Activated CD4-positive, alpha-beta memory T cell treated with anti-CD3 and anti-CD28 coated beads for 36 hours (primary cell): ENCODE measurements at places on chromosomes 12 and 14.
A peak's percentile ranks its signal among the peaks of the same experiment; 100 is the strongest.

GRCh38 chr12:114447274-114447716 lies 41.4 kb upstream of the TBX5 start:
- DNase-seq = no peak

DNA sequence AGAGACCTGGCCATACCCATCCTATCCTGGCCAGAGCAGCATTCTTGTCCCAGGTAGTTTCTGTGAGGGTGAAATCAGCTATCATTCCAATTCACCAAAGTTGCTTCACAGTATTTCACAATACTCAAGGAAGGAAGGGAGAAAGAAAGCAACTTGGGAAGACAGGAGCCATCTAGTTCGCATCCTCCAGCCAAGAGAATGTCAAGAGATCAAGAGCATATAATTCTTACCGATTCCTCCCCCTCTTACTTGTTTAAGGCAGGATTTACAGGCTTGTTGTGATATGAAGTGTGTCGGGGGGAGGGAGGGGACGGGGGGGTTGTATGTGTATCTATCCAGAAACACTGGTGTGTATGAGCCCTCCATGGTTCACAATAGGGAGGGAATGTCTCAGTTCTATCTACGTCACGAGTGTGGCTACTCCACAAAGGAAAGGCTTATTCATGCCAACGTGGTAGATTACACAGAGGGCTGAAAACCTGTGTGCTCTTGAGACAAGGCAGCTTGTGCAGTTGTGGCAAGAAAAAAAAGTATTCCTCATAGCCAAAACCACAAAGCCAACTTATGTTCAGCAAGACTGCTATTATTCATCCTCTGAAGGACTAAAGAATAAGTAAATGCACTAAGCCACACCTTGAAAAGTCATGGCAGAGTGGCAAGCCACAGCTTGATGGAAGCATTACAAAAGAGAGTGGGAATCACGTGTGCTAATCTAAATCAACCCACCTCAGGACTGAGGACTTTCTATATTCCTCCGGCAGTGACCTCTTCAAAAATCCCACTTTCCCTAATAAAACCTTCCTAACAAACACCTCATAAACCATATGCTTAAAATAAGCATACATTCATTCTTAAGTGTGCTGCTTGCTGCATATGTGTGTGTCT lies 35.0 kb downstream of the CORO1C start:
- peak; percentile 47 for DNase-seq

DNA sequence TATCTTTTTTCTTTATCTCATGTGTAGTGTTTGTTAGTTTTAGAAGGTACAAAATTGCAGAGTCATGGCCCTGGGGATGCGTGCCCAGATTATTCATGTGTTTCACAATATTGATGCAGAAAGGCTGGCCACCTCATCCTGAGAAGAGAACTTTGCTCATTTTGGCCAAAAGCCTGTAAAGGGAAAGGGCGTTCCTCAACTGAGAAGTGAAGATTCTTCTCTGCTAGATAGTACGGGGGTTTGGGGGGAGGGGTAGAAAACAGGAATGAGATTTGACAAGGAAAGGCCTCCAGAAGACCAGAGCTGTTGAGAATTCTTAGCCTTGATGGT lies 1.7 kb downstream of the MGST1 start:
- no peak for DNase-seq

DNA sequence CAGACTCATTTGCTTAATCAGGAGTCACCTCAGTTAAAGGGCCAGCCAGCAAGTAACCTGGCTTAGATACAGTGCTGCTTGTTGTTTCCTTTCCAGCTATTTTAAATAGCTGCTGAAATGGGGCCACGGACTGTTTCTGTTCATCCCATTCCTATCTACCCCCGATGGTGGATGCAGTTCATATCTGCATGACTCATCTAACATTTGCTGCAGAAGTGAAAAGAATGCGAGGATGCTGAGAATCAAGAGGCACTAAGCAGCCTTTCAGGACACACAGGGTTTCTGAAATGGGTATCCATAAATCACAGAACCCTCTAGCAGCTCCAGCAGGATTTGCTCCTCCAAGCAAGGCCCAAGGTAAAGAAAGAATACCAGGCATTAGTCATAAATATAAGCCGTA lies 60.2 kb upstream of the RTRAF start:
- no peak for DNase-seq

DNA sequence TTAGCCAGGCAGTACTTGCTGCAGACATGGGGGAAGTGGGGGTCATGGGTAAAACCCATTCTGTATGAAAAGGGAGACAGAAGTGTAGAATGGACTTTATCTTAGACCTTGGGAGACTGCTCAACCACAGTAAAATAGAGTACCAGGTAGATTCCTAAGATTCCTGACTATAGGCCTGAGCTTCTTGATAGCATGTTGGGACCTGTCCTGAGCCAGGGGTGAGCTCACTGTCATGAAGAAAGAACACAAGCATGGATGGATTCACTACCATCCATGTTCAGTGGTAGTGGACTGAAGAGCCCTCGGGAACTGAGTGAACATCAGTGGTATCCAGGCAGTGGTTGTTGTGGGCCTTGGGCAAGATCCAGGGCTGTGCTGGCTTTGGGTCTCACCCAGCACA lies 1003.8 kb downstream of the TMTC2 start:
- DNase-seq = no peak

- no peak for DNase-seq
Measured at GRCh38 chr12:51705450-51705849, 114.4 kb downstream of the SCN8A start.

GRCh38 chr14:39342768-39343167 lies 89.5 kb downstream of the FBXO33 start:
- DNase-seq = no peak

- no peak for DNase-seq
Measured at GRCh38 chr12:77372026-77372425, 306.7 kb upstream of the E2F7 start.

DNA sequence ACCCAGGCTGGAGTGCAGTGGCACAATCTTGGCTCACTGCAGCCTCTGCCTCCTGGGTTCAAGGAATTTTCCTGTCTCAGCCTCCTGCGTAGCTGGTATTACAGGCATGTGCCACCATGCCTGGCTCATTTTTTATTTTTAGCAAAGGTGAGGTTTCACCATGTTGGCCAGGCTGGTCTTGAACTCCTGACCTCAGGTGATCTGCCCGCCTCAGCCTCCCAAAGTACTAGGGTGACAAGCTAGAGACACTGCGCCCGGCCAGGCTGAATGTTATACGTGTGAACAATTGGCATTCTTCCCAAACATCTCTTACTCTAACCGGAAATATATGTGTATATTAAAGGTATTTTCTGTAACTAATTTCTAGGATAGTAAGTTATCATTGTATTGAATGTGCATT lies 13.2 kb upstream of the LIMA1 start:
- no peak for DNase-seq

DNA sequence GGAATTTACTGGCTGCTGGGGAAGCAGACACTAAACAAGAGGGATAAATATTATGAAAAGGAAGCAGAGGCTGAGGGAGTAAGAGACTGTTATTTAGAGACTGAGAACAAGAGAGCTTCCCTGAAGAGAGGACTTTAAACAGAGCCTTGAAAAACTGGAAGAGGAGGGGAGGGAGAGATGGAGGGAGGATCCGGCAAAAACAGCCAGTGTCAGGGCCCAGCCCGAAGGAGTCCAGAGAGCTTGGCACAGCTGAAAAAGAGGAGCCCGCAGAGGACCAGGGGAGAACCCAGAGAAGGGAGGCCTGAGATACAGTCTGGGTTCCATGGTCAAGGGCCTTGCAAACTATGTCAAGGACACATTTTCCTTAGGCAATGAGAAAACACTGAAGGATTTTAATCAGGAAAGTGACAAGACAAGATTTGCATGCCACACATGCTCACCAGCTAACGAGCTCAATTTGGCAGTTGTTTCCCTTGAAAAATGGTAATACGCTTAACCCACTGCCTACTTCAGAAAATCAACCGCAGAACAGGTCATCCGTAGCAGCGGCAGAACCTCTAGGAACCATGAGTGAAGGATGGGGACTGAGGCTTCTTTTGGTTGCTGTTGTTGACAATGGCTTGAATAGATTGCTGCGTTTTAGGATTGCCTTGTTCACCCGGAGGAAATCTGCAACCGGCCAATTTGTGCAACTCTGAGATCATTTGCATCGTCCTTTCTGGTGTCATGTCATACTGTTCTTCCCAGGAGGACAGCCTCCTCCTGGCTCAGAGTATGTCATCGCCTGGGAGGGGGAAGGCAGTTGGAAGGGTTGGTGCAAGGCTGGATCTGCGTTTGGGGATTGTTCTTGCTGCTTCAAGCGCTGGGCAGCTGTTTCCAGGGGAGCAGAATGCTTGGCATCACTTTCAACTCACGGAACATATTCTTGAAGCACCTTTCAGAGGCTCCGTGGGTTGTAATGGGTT lies 108.2 kb downstream of the PRMT8 start:
- no peak for DNase-seq

- DNase-seq = no peak
Measured at GRCh38 chr14:85531587-85532373, 1.8 kb downstream of the FLRT2 start.

- DNase-seq = no peak
Measured at GRCh38 chr14:28772613-28773012, 6.0 kb downstream of the FOXG1 start.

DNA sequence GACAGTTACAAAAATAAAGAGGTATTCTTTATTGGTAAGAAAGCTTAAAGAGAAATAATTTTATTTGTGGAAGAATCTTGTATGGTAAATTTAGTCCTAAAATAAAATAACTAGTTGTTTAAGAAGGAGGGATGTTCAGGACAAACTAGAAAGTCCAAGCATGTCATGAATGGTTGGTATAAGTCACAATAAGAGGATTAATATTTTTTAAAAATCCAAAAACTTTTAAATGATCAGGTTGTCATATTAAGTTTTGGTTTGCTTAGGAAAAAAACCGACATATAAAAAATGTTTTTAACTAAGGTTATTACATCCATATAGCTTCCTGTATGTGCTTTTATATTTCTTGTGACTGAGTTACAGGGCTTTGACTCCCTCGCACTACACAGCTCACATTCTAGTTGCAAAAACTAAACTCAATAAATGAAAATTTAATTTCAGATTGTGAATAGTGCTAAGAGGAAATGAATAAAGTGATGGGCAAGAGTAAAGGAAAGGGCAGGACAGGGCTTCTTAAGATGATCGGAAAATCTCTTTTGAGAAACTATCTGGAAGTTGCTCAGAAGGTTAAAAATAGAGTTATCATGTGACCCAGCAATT lies 80.7 kb upstream of the METAP2 start:
- no peak for DNase-seq

DNA sequence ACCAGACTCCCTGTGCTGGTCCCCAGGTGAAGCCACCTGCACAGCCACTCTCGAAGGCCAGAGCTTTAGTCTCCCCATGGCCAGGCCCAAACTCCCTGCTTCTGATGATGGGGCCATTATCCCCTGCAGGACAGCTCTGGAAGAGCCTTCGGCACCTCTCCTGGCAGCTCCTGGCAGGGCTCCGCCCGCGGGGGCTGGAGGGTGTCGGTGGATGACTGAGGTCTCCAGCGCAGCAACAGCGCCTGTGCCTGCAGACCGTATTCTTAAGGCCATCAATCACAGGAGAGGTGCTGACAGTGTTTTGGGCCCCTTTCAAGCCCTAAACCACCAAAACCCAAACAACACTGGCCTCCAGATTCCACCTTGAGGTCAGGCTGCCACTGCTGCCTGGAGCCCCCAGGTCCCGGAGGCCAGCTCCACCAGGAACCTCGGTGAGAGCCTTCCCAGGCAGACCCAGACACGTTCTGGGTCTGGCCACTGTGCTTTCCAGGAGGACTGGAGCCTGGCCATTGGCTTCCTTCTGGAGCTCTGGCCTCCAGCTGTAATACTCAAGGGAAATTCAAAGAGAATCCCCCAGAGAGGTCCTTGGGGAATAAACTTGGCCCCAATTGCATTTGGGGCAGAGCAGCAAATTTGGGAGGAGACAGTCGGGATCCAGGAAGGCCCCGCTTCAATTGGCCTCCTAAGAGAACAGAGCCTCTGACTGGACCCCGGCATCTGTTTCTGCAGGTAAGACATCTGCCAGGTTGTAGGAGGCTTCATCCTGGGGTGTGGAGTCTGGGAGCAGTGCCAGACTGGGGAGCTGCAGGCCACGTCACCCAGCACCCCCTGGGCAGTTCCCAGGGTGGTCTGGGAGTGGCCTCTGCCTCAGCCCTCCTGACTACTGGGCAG lies 210.6 kb upstream of the RTL1 start:
- DNase-seq = no peak

GRCh38 chr14:33065634-33066033 lies 127.0 kb downstream of the NPAS3 start:
- DNase-seq = no peak
